ENCODE measurements at places on chromosomes 16 and 17.
A peak's percentile ranks its signal among the peaks of the same experiment; 100 is the strongest.

DNA sequence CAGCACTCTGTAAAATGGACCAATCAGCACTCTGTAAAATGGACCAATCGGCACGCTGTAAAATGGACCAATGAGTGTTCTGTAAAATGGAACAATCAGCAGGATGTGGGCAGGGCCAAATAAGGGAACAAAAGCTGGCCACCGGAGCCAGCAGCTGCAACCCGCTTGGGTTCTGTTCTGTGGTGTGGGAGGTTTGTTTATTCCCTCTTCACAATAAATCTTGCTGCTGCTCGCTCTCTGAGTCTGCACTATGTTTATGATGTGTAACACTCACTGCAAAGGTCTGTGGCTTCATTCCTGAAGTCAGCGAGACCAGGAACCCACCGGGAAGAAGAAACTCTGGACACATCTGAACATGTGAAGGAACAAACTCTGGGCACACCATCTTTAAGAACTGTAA, 20.5 kb downstream of the TMEM100 start:
- DNase-seq, result no peak

DNA sequence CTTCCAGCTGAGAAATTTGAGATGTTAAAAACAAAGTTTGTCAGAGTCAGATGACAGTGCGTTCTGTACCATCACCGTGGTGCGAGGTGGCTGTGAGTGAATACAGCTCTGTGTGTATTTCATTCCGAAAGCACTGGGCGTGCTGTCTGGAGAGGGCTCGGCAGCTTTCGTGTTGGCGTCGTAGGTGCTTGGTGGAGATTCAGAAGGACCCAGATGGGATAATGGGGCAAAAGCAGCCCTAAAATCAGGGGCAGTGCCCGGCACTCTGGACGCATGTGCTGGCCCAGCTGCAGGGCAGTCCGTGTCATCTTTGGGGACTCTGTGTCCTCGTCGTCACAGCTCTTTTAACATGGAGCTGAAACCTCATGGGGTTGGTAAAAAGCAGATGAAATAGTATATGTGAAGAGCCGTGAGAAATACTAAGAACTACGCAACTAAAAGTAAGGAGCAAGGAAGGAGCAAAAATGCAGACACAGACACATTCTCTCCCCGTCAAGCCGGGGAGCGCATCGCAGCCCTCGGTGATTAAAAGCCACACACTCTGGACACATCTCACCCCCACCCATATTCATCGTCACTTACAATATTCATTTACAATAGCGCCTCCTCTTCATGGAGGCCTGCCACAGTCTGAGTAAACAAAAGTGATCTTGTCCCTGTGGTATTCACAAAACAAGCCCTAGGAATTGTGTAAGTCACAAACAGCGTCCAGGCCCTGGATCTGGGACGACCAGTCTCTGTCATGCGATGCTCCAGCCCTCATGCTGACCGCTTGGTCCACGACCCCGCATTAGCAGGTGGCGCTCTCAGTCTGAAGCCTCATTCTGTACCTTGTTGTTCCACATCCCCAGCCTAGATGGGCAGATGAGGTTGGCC, 206.7 kb downstream of the RPTOR start:
- DNase-seq, result no peak

- DNase-seq, result no peak
Measured at GRCh38 chr17:44095647-44096496, 25.3 kb downstream of the G6PC3 start.

DNA sequence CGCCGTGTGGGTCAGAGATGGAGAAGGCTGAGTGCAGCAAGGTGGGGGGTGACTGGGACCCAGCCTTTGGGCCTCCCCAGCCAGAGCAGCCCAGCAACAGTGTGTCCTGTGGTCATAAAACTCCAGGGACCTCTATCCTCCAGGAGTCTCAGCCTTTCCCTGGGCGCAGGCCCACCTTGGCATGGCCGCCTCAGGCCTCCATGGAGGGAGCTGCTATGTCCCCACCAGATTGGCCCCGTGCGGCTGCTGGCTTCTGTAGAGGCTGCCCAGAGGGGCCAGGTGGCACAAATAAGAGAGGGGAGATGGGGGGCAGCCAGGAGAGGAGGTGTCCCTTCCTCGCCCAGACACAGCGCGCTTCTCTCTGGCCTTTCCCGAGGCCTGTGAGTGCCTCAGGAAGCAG, 2.6 kb upstream of the SYNGR3 start:
- DNase-seq, result no peak

DNA sequence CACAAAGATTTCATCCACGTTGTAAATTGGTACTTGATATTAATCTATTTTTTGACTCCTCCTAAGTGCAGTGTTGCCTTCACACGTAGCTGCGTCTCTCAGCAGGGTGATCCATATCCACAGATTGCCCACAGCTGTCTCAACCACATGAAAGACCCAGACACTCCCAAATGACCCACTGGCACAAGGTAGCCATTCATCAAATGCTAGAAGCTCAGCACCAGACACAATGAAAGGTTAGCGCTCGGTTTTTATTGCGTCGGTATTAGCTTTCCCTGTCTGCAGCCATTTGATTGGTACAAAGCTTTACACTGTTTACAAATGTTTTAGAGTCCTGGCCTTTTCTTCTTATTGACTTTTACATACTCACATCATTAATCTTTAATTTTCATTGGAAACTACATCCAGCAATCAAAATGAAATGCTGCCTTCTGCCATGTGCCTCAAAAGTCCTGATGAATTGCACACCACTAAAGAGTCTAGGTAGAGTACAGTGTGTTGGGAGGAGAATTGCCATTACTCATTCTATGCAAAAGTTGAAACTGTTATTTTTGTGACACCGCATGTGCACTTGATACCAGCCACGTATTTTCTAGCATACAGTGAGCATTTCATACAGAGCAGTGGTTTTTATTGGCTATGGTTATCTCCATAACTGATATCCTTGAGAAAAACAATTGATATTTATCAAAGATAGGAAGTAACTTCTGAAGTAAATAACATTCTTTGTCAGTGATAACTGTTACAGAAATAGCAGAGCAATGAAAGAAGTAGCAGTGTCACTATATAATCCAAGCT, 127.3 kb upstream of the NUDT7 start:
- no peak for DNase-seq

GRCh38 chr16:85162478-85163277, 50.4 kb upstream of the CIBAR2 start:
- DNase-seq, result no peak

- no peak for DNase-seq
Measured at GRCh38 chr17:45896803-45897693, 2.7 kb downstream of the MAPT start.

- DNase-seq, result no peak
Measured at GRCh38 chr17:44122816-44123355, 555 bp downstream of the HDAC5 start.

DNA sequence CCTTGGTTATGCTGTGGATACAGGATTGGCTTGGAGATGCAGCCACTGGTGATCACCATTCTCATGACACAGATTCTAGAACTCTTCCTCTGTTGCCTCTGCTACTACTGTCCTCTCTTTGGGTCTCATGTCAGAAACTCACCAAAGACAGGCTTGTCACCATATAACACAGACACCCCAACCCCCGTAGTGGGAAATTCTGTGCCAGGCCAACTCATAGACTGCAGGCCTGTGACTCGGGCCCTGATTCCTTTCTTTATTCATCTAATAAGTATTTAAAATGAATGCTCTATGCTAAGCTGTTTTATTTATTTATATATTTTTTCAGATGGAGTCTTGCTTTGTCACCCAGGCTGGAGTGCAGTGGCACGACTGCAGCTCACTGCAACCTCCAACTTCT, 9.5 kb downstream of the CYB5D2 start:
- no peak for DNase-seq

DNA sequence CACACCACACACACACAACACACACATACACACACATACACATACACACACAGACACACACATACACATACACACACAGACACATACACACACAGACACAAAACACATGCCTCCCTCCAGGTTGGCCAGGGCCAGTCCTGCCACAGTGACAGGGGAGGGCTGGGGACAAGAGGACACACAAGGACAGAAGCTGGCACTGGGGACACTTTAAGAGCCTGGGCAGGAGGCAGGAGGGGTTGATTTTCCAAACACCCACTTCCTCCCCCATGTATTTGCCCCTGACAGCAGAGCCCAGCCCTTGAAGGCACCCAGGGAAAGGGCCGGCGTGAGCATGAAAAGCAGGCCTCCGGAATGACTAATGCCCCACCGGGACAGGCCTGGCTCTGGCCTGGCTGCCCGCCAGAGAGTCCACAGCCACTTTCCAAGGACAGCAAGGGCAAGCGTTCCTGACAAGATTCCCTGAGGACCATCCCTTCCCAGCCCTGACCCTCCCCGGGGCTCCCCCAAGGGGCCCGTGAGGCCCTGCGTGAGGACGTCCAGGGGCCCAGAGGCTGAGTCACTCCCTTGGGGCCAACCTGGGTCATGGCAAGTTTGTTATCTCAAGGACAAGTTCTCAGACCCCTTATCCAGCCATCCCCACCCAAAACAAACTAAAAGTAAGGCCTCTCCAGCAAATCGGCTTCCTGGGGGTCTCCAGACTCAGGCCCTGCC, 235.6 kb downstream of the ZNF423 start:
- DNase-seq, result peak; percentile 60

DNA sequence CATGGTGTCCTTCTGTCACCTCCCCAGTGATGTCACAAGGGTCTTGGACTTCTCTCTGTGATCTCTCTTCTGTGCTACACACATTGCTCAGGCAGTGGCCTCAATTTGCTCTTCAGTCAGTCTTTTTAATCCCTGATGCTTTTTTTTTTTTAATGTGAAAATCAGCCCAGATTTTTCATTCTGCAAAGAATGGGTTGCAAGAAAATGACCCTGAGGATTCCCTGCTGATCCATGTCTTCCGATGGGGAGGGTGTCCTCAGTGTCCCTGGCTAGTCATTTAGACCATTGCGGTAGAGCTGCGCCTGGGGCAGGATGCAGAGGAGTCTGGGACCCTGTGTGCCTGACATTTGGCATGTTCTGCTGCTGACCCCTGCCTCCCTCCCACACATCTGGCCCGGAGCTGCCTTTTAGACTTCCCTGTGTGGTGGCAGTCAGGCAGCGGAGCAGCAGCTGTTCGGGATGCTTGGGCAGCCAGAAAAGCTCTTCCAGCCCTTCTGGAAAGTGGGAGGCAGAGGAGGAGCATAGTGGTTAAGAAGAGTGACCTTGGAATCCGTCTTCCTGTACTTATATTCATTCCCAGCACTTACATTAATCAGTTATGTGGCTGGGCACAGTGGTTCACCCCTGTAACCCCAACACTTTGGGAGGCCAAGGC, 12.3 kb downstream of the GPT2 start:
- no peak for DNase-seq

GRCh38 chr17:21272881-21273792, 11.4 kb upstream of the MAP2K3 start:
- DNase-seq, result no peak

DNA sequence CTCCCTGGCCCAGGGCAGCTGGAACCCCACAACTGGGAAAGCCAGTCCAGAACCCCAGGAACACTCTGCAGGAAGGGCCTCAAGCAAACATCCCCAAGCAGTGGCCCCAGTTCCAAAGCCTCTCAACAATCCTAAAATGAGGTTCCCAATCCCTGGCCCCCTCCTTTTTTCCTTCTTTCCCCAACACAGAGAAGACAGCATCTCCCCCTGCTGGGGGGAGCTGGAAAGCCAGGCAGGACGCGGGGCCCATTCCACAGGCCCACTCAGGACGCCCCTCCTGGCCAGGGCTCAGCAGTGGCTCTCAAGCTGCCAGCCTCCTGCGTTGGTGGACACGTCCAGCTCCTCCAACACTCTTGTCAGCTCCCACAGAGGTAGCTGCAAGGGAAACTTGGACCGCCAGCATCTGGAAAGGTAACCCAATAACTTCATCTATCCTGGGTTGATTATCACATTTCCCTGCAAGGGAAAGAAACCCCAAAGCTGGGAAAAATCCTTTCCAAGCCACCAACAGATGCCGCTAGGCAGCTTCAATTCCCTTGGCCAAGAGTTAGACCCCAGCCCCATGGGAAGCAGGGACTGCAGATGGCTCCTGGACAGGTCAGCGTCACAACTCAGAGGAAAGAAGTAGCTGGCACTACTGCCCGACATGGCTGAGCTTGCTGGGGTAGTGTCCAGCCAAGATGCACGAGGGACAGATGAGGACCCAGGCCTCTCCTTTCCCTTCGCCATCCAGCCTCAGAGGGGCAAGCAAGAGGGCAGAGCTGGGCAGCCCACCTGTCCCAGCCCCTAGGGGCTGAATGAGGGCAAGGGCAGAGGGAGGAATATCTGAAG, 7.6 kb downstream of the HDAC5 start:
- no peak for DNase-seq

DNA sequence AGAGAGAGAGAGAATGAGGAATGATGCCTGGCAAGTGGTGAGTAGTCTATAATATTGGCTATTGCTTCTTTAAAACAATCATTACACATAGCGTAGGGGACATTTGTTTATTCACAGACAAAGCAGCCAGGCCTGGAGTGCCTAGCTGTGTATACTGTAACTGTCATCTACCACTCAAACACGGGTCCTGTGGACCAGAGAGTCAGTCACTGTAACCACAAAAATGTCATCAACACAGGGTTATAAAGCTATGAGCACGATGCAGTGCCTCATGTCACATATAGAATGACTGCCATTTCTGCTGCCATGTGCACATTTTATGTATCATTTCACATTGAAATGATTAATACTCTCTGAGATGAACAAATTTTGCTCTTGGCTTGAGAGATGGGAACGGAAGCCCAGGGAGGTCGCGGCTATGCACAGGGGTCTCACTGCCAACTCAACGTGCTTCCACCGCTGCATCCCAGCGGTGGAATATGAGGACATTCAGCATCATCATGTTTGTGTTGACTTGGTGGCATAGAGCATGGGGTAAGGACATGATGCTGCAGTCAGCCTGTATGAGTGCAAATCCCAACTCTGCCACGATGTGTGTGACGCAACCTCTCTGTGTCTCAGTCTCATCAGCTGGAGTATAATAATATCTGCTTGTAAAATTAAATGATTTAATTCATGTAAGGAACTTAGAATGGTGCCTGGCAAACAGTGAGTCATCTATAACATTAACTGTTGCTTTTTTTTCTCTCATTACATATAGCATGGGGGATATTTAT, 3.3 kb downstream of the MT1H start:
- DNase-seq, result no peak

GRCh38 chr17:76079535-76079955, 563 bp downstream of the ZACN start:
- no peak for DNase-seq

DNA sequence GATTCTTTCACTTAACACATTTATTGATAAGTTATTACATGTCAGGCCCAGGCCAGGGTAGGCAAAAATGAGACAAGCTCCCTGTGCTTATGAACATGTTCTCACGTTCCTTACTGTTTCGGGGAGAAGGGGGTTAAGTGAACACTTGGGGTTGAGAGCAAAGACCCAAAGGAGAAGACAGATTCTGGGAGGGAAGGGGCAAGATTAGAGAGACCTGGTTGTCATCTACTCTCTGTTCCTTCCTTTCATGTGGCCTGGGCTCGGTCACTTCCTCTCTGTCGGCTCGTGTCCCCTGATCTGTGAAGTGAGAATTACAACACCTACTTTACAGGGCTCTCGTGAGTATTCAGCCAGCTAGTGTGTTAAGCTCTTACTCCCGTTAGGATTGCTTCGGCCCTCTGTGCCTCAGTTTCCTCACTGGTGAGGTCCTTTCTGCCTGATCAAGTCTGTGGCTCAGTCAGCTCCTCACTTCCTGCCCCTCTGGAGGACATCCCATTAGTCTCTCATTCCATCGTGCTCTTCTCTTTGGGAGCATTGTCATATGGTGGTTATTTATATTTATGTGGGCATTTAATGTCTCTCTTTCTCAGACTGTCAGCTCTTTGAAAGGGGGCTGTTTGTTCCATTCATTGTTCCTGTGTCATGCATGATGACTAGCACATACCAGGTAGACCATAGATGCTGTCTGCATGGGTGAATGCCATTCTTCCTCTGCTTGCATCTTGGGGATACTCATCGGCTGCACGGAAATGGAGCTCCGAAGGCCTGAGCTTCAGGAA, 38.9 kb downstream of the PLCG2 start:
- no peak for DNase-seq

GRCh38 chr16:51553910-51554309, 402.8 kb upstream of the SALL1 start:
- DNase-seq, result no peak

All from GOT3 (cell line).